ENCODE measurements at places on chromosomes 7 and 10. TPM values are rescaled to one million over a fixed set of nuclear protein-coding genes. Genes with fewer than 3 reads are reported as not detected.

ICA1 gene
- 0.66 TPM for total RNA-seq

UPK3B gene
- 20.0 TPM for total RNA-seq

ARHGEF35 gene
- 0.68 TPM for total RNA-seq

SEMA4G gene
- 9.2 TPM for total RNA-seq

MINPP1 gene
- total RNA-seq: 27.1 TPM

SDK1 gene
- total RNA-seq: 0.50 TPM

TLX1 gene
- not detected for total RNA-seq

OR2A5 gene
- not detected for total RNA-seq

C7orf57 gene
- total RNA-seq: 0.35 TPM

NEUROG3 gene
- not detected for total RNA-seq
